HFFc6 (cell line): ENCODE measurements at places on chromosomes 1 and 21.

DNA sequence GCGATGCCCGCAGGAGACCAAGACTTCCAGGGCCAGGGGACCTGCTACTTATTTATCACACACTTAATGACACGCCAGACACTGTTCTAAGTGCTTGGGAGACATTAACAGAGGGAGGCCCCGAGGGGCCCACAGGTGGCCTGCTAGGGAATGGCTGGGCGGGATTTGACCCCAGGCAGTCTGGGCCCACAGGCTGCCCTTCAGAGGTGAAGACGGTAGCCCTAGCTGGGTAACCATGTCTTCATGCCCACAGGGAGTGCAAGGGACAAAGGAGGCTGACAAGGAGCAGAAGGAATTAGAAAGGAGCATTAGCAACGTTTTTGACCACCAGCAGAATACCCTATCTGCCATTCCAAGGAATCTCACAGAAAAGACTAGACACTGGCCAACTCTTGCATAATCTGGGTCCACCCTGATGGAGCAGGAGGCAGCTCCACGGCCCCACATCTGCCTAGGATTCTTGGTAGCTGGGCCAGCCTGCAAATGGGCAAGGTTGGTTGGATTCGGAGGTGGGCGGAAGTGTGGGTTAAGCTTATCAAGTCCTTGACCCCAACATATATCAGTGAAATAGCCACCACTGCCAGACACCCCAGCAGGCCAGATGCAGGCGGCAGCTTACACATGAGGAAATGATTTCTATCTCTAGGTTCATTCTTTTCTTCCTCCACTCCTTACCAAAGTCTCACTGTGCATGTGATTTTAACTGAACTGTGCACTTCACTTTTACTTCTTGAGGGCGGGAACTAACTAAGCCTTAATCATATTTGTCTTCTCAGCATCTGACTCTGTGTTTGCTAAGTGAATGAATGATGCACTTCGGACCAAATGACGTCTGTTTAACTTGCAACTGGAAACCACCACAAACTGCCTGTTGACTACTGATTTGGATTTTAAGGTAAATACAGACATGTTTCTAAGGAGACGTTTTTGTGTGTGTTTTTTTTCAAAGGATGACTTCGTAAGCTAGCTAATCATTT, 3.4 kb upstream of the ETS2 start:
- DNase-seq: no peak

DNA sequence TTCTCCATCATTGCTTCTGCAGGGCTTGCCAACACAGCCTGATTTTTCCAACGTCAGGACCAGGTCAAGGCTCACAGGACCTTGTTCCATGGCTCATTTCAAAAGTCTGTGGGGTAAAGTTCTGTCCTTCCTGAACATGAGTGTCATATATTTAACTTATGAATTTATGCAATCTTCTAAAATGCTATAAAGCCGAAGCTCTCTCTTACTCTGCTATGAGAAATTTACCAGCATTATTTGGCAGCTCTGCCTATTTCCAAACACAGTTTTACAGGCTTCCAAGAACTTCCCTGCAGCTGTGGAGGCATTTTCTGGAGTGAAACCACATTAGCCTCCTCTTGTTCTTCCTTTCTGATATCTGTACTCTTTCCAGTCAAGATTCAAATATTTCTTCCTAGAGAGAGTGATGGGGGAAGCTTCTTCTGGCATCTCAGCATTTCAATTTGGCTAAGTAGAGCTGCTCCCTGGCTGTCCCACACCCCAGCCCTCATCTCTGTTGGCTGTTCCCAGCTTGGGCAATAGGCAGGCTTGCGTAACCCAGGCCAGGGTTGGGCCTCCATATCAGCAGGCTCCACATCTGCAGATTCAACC, 15.6 kb upstream of the HMGCS2 start:
- DNase-seq: no peak

DNA sequence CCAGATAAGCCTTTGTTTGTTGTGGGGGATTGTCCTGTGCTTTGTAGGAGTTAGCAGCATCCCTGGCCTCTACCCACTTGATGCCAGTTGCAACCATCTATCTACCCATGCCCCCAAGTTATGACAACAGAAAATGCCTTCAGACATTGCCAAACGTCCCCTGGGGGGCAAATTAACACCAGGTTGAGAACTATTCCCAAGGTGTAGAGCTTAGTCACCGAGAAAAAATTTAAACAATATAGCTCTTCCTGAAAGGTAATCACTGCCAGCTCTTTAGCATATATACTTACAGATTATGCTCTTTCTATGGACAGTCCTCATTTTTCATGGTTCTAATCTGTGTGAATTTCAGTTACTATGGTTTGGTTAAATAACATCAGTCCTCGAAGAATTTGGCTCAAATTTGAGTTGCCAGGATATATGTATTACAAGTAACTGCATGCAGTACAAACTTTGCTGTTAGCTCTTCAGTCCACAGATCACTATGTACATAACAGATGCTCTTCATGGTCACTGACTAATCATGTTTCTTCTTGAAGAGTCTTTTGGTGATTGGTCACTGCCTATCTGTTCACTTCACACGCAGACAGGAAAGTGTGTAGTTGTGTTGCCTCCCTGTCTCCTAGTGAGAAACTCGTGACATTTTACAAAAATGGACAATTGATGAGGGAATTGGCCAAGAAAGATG, 25.2 kb downstream of the MAPKAPK2 start:
- DNase-seq: peak; percentile 55

DNA sequence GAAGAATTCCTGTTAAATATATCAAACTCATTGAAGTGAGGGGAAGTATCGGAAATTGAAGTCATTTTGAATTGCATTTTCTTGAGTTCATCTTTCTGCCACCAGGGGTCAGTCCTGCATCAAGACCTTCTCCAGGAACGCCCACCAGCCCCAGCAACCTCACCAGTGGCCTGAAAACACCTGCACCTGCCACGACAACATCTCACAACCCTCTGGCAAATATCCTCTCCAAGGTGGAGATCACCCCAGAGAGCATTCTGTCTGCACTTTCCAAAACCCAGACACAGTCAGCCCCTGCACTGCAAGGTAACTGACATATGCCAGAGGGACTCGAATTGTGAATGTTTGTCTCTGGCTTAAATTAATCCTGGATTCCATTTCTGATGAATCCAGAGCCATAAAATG, 22.8 kb upstream of the TARS2 start:
- peak; percentile 30 for DNase-seq

DNA sequence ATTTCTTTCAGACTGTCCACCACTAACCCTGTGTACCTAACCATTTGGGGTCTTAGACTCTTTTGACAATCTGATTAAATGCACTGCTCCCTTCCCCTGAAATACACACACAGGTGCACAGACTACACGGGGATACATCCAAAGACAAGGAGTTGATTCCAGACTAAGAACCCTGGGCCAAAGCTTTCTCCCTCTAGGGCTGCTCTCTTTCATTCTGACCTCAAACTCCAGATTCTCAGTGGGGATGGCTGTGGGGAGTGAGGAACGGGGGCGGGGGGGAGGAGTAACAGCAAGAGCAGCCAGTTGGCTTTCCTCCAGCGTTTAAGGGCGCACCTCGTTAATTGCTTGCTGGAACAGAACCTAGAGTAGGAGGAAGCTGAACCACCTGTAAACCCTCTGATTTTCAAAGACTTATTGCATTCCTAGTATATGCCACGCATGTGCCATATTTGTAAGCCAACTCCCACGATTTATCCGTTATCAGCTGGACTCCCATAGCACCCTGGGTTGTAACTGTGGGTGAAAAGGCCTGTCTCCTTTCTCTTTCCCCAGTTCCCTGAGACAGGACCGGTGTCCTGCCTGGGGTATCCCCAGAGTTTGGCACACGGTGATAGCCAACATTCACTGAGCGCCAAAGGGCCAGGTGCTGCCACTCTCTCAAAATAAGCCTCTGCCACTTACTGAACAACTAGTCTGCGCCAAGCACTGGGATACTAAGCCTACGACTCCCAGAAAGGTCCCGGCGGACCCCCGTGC, 920 bp downstream of the MTHFR start:
- no peak for DNase-seq

GRCh38 chr1:197076585-197076984, 9.5 kb upstream of the F13B start:
- DNase-seq: no peak

- DNase-seq: no peak
Measured at GRCh38 chr1:170133766-170134495, 11.8 kb upstream of the NTMT2 start.

DNA sequence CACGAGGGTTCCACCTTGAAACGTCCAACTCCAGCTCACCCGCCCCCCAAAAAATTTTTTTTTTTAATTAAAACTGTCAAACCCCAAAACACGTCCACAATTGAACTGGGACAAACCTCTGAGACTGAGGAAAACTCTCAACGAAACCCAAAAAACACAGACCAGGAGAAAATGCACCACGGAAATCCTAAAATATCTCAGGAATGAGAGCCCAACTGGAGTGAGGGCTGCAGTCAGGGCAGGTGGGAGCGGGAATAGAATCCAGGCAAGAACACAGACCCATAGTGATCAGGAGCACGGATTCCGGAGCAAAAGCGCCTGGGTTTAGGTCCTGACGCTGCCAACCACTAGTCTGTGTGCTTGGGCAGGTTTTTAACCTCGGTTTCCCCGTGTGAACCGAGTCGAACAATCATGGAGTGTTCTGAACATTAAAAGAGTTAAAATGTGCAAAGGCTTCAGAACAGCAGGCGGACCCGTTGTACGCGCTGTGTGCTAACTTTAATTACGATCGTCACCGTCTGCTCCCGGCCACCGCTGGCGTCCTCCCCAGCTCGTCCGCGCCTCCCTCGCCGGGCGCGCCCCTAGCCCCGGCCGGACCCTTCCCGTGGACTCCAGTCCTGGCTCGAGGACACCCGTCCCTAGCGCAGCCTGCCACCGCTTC, 624 bp downstream of the ARHGAP29 start:
- peak; percentile 36 for DNase-seq
